ENCODE measurements at places on chromosomes 7 and 10.

GRCh38 chr7:105866102-105866801 lies 10.1 kb downstream of the ATXN7L1 start:
- DNase-seq: no peak

DNA sequence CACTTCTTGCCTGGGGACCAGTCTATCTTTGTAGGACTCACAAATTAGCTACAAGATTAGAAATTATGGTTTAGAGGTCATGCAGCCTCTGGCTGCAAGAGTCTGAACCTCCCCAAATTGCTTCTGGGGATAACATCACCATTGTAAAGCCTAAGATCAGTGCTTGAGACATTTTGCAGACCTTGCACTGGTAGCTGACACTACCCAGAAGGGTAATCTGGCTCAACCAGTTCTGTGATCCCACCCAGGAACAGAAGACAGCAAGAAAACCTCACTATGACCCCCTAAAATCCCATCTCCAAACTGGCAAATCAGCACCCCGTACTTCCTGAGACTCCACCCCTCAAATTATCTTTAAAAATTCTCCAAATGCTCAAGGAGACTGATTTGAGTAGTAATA lies 58.2 kb upstream of the CDK13 start:
- DNase-seq: no peak

DNA sequence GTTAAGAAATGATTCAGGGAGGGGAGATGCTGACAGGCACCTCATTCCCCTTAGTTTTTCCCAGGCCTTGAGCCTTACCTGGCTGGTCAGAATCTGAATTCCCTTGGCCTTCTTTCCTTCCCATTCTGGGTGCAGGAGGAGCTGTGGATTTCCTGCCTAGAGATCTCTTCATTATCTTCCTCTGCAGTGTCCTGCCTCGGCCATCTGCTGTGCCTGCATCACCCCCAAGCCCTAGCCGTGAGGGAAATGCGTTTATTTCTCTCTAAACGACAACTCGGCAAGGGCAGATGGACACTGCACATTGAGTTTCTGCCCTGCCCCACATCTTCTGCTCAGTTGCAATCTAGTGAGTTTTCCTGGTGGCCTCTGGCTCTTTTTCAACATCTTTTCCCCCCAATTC lies 26.7 kb downstream of the ZCWPW1 start:
- DNase-seq: no peak

DNA sequence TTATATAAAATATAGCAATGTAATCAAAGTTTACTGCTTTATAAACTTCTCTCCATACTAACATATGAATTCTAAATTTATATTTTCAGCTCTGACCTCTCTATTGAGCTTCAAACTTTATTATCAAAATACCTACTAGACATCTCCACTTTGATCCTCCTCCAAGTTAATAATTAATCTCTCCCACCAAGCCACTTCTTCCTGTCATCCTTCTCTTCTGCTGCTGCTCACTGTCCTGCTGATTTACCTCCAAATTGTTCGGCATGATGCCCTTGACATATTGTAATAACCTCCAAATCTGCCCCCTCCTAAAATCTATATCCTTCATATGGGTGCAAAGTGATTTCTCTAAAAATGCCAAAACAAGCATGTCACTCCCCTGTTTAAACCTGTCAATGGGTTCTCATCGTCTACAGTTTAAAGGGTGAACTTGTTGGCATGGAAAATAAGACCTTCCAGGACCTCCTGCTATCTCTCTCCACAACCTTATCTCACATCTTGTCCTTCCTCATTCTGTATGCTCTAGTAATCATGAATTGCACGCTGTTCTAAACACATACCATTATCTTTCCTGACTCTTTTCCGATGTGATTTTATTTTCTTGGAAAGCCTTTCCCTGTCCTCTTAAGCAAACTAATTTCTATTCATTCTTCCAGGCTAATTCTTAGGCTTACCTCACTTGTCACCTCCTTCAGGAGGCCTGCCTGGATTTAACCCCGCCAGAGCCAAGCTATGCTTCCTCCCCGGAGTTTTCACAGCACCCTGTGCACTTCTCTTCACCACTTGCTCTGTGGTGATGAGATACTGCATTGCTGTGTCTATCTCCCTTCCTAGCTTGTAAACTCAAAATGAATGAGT lies 52.1 kb upstream of the STK17A start:
- DNase-seq: no peak

GRCh38 chr10:34955391-34955790 lies 134.8 kb downstream of the CUL2 start:
- DNase-seq: no peak

DNA sequence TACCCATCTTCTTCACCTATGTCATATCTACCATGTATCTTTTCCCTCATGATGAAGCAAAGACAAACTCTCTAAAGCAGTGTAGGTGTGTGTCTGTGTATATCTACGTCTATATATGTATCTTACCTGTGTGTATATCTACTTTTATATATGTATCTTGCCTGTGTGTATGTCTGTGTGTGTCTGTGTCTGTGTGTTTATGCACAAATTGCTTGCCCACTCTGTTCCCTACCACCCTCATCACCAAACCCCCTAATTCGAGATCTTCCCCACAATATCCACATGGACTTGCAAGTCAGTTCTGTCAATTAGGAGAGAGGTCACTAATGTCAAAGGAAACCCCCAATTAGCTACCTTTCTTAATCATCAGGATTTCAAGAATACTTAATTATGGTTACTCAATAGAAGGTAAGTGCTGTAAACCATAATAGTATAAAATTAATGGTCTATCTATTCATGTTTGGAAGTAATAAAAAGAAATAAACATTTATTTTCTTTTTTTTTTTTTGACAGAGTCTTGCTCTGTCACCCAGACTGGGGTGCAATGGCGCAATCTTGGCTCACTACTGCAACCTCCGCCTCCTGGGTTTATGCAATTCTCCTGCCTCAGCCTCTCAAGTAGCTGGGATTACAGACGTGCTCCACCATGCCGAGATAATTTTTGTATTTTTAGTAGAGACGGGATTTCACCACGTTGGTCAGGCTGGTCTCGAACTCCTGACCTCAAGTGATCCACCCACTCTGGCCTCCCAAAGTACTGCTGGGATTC lies 43.6 kb downstream of the ANKRD61 start:
- no peak for DNase-seq

DNA sequence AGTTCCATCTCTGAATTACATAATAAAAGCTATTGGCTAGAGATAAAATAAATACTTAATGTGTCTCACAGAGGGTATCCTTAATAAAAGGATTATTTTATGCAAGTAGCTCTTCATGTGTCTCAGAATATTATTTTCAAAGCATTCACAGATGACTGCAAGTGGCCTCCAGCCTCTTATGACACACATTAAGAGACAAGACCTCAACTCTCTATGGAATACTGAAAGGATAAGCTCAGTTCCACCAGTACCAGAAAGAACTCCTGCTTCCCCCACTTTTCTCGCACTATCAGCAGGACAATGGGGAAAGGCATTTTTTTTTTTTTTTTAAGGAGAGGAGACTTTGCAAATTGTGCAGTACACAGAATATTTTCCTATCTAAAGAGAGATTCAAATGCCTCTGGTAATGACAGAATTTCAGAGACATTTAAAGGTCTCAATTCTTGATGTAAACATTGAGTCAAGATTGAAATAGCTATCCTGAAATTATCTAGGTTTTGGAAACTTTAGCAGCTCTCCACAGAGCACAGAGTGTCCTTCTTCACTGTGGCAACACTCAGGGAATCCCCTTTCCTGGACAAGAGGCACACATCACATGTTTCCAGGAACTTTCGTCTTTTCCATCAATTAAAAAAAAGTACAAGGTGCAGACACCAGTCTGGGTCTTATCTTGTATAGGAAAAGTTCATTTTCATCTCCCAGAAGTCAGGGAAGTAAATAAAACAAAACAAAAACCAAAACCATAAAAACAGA lies 122.0 kb upstream of the ANK3 start:
- no peak for DNase-seq

- DNase-seq: no peak
Measured at GRCh38 chr10:73593812-73594211, 2.7 kb upstream of the USP54 start.

DNA sequence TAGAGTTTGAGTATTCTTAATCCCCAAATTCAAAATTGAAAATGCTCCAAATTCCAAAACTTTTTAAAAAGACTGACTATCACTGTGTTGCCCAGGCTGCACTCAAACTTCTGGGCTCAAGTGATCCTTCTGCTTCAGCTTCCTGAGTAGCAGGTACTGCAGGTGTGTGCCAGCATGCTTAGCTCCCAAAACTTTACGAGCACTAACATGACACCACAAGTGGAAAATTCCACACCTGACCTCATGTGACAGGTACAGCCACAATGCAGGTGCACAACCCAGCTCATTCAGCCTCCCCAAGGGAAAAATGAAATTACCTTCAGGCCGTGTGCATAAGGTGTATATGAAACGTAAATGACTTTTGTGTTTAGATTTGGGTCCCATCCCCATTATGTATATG lies 16.5 kb downstream of the CDC123 start:
- no peak for DNase-seq

DNA sequence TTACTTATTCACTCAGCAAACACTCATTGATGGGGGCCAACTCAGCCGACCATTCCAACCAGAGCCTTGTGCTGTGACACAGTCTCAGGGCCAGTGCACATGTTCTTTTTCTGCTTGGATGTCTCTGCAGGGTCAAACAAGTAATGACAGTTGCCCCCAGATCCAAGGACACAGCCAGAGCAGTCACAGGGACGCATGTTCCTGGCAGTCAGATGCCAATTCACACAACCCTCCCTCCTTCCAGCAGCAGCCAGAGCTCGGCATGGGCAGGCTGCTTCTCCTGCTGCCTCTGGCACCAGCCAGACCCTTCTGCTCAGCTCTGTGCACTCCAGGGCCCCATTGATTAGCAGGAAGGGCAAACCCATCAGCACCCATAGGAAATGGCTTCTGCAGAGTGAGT lies 20.3 kb downstream of the DRGX start:
- DNase-seq: no peak

DNA sequence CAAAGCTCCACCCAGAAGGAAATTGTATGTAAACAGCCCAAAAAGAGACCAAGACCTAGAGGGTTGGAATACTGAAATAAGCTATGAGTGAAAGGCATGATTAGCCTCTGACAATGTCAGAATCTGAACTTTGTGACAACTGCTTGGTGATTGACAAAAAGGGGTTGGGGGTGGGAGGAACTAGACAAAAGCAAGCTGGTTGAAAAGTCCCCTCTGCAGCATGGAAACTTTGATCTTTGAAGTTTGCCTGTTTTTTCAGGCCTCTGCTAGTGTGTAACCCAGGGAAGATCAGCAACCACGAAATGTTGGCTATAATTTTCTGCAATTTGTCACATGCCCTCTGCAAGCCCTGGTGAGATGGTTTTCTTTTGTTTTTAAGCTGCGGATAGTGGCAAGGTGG lies 104.8 kb upstream of the SLC25A13 start:
- DNase-seq: no peak

- no peak for DNase-seq
Measured at GRCh38 chr10:47286116-47286505, 13.9 kb upstream of the GDF10 start.

GRCh38 chr7:2358968-2359527 lies 4.4 kb downstream of the EIF3B start:
- no peak for DNase-seq

DNA sequence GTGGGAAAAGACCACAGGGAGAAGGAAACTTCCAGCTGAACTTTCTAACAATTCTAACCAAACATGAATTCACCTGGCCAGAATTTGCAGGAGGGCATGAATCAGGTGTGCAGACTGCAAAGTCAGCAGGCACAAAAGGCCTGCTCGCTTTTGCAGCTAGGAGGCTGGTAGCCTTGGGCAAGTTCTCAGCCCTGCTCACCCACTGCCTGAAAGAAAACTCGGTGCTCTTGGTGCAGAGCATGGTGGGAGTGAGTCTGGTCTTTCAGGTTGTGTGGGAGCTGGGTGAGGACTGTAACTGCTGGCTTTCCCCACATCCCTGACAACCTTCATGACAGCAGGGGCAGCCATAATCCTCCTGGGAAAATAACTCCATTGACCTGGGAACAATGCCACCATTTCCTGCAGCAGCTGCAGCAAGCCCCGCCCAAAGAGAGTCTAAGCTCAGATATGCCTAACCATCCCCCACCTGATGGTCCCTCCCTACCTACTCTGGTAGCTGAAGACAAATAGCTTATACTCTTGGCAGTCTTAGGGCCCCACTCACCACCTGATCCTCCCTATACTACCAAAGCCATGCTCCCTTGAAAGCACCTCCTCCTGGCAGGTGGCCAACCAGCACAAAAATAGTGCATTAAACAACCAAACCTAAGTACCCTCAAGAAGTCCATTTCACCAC lies 31.6 kb downstream of the ZNF117 start:
- DNase-seq: no peak

DNA sequence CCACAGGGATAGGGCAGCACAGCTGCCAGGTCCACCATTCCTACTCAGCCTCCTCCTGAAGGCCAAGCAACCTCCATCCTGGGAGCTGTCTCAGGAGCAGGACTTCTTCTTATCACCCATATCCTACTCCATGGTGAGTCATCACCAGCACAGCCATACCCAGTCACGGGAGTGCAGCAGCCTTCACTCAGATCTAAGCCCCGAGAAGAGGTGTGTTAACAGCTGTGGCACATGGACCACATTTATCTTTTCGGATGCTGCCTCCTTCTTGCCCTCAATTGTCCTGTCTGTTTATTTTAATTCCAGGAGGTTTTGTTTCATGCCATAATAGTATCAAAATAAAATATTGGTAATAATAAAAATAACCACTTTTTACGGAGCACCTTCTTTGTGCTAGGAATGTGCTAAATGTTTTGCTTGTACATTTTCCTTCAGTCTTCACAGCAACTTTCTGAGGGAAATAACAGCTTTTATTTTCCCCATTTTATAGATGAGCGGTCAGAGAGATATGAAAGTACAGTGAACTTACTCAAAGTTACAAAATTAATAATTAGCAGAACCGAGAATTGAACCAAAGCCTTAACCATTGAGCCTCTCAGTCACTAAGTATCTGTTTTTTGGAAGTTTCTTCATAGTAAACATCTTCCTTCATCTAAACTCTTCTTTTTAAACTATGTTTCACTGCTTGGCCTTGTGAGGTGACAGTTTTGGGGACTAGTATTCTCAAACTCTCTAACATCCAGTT lies 2.5 kb upstream of the KEL start:
- DNase-seq: no peak

GRCh38 chr10:103758294-103758681 lies 97.1 kb downstream of the SH3PXD2A start:
- no peak for DNase-seq

GRCh38 chr7:5519515-5519928 lies 95.9 kb upstream of the TNRC18 start:
- no peak for DNase-seq

- no peak for DNase-seq
Measured at GRCh38 chr7:80804589-80804988, 114.3 kb downstream of the SEMA3C start.

GRCh38 chr7:71718563-71718962 lies 586.6 kb downstream of the GALNT17 start:
- DNase-seq: no peak

DNA sequence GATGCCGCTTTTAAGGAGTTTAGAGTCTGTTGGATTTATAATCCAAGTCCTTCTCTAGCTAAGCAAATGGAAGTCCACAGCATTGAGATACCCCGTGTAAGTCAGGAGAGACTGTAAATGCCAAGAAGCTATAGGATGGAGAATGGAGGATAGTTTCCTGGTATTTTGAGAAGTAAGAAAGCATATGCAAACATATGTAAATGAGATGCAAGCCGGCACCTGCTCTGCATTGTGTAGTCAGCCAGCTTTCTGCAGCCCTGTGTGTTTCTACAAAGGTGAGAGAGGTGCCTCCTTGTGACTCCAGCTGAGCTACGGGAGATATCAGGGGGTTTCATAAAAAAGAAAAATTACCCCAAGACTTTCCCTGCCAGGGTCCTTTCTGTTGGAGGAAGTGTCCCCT lies 176.3 kb downstream of the RPS24 start:
- no peak for DNase-seq

Data from BJ (cell line).